ENCODE measurements at places on chromosomes 16 and 17. TPM values are rescaled to one million over a fixed set of nuclear protein-coding genes. Genes with fewer than 3 reads are reported as not detected.

SP6 gene
- 0.48 TPM for total RNA-seq

CACNG1 gene
- total RNA-seq: not detected

DBNDD1 gene
- 15.5 TPM for total RNA-seq

HOXB1 gene
- total RNA-seq: not detected

HOXB7 gene
- 39.4 TPM for total RNA-seq

CDH13 gene
- 111 TPM for total RNA-seq

All from glomerular endothelial cell (primary cell).